Testis (tissue), 5 donors: ENCODE measurements at places on chromosomes 3 and 15.

- DNase-seq: no peak
These were observed 12.4 kb downstream of the ZNF710 start for GRCh38 chr15:90013503-90013937.

DNA sequence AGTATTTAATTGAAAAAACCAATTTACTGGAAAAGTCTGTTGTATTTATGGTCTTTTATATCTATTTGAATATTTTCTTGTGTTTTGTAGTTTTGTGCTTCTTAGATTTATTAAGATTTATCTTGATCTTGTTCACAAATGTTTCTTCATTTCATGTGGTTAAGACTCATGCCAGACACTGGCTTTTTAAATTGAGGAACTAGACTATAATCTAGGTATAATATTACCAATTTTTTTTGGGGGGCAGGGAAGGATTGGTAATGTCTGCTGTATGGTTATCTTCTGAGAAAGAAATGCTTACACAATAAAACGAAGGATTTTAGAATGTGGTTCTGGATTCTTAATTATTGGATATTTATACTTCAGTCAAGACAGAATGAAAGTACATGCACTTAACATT is 24.9 kb downstream of the AP4E1 start:
- no peak for DNase-seq

GRCh38 chr15:89023311-89023961 is 64.8 kb upstream of the ABHD2 start:
- no peak for DNase-seq

DNA sequence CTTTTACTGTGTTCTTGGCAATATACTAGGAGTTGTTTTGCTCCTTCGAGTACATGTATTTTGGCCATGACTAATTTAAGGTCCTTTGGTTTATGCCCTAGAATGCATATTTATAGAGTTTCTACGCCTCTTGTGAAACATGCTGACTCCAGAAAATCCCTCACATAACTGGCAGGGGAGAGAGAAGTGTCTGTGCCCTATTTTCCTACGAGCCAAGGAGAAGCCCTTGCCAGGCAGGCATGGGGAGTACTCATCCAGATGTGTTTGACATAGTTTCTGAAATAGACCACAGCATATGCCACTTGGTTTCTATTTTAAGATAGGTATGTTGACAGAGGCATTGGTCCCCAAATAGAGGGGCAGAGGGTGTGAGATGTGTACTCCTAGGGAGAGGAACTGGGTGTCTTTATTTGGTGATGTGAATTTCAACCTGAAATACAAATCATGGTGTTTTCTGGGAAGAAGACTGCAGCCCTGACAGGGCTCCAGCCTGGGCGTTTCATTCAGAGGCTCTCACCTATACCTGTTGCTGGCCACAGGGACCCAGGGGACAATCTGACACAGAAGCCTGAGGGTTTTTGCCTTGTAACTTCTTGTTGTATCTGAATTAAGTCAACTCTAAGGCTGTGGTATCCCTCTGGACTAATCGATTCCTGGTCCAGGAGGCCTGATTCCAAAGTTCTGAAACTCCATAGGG is 267.8 kb upstream of the C2CD4B start:
- DNase-seq: no peak

DNA sequence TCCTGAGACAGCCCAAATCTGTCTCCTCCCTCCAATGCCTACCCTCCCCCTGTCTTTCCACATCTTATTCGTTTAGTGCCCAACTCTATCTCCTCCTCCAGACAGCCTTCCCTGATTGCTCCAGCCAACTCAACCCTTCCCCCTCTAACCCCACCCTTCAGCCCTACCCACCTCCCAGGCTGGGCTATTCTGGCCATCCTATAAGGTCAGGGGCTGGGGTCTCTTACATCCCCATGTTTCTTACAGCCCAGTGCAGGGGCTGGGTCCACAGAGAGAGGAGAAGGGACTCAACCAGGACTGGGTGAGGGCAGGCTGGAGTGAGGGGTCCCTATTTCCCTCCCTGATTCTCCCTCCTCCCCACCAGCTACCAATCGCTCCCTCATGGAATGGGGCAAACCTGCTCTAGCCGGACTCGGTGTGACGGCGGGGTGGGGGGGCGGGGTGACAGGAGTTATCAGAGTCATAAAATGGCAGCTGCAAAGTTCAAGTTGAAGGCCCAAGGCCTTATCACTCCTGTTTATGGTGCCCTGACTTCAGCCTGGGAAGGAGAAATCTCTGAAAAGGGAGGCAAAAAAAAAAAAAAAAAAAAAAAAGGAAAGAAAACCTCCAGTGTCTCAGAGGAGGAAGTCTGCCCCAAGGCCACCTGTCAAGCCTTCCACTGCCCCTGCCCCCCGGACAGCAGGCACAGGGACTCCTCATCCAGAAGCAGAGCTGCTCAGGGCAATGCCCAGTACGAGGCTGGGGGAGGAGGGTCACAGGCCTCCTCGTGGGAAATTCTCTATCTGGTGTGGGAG is 2.1 kb downstream of the VIPR1 start:
- DNase-seq: no peak

DNA sequence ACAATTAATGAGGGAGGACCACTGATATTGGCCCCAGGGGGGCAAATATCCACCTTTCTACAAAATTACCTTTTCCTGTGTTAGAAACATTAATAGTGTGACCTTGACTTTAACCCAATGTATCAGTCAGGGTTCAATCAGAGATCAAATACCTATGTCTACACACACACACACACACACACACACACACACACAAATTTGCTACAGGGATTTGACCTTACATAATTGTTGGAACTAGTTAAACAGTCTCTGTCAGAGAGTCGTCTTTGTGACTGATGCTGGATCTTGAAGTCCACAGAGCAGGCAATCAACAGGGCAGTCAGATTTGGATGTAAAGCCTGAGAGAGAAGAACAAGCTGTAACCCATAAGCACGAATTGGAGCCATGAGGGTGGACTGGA is 32.5 kb downstream of the TM4SF4 start:
- DNase-seq: no peak

- DNase-seq: no peak
These were observed 29.8 kb upstream of the SLC25A36 start for GRCh38 chr3:140911822-140912221.

GRCh38 chr3:127222163-127222562 is 29.2 kb downstream of the PRR23E start:
- DNase-seq: no peak

DNA sequence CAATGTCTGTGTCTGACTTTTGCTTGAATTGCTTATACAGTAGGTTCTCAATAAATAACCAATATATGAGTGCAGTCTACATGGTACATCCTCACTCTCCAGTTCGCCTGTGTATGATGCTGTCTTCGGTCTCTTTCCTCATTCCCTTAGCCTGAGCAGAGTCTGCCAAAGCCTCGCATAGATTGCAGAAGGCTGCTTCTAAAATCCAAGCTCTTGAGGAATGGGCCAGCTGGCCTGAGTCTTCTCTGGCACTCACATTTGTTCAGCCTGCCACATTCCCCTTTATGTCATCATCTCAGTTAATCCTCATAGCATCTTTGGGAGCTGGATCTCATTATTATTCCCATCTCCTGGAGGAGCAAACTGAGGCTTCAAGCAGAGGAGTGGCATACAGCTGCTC is 27.2 kb upstream of the ADAMTS7 start:
- DNase-seq: no peak

- no peak for DNase-seq
These were observed 36.5 kb downstream of the ADAMTS9 start for GRCh38 chr3:64651303-64651702.

- no peak for DNase-seq
These were observed 33.7 kb downstream of the SUSD5 start for GRCh38 chr3:33184863-33185262.

DNA sequence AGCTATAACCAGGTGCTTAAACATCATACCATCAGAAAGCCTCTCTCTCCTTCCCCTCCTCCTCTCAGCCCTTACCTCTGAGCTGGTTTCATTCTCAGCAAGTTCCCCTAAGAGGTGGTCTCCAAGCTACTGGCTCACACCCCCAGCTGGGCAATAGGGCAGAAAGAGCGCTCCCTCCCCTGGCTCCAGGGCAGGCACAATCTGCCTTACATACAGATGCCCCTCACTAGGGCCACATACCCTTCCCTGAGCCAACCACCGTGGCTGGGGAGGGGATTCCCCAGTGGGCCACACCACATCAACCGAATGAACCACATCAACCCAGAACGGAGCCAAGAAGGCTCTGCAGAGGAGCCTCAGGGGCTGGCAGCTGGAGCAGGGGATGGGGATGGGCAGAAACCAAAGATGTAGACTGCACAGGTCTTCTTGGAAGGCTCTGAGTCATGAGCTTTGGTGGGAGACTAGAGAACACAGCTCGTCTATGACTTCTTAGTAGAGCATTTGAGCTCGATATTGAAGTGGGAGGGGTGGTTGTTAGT is 4.6 kb upstream of the FBLN2 start:
- no peak for DNase-seq

- DNase-seq: no peak
These were observed 957 bp downstream of the ADCY5 start for GRCh38 chr3:123447749-123448517.

DNA sequence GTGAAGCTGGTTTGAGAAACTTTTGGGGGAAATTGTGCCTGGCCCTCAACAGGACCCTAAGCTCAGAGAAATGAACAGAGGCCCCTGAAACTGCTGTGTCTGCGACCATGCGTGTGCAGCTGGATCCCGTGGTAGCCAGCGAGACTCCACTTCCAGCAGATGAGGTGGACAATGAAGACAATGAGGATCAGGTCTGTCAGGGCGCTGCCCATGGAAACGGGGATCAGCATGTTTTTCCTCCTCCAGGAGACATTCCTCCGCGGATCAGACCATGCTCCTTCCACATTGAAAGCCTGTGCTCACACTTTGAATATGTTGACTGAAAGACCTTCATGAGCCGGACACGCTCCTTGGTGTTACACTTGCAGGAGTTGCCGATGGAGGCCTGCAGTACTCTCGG is 1439.8 kb upstream of the ALCAM start:
- DNase-seq: no peak

DNA sequence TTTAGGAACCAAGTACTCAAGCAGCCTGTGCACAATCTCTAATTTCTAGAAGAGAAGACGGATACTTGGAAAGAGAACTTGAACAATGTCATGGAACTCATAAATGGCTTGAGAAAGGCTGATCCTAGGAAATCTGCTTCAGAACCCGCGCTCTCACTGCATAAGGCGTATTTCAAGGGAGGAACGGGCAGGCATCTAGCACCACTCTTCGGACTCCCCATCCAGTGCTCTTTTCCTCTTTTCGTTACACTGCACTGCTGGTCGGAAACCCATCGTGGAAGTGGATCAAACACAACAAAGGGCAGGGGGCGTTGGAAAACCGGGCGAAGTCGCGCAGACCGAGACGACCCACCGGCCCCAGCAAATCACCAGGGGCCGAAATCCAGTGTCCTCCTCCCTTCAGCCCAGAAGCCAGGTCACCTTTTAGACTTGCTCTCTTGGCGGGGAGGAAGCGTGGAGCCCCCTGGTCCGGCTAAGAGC is 539 bp upstream of the TLNRD1 start:
- no peak for DNase-seq

GRCh38 chr3:38054499-38055001 is 15.5 kb downstream of the DLEC1 start:
- no peak for DNase-seq

DNA sequence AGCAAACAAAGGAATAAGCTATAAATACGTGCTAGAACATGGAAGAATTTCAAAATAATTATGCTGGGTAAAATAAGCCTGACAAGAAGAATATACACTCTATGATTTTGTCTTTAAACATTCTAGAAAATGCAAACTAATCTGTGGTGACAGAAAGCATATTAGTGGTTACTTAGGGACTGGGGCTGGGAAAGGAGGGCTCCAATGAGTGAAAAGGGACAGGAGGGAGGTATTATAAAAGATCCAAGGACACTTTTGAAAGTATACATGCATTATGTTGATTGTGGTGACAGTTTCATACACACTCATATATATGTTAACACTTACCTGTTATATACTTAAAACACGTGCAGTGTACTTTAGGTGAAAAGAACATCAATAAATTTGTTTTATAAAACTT is 23.0 kb downstream of the MYH15 start:
- no peak for DNase-seq

- DNase-seq: no peak
These were observed 425.6 kb upstream of the NECTIN3 start for GRCh38 chr3:110646055-110646454.

DNA sequence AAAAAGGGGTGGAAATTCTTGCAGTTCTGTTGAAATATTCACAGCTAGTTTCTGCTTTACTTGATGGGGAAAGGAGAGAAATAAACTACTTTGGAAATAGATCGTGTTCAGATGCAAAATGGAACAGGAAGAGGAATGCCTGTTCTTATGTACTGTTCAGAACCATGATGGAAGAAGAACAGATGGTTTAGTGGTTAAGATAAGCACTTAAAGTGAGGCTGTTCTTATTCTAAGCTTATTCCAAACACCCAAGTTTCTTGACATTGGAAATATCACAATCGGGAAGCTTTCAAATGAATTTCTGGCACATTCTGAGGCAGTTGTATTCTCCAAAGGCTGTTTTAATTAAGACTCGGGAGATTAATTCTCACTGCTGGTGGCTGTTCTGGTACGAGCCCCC is 228.5 kb downstream of the LSAMP start:
- DNase-seq: no peak

- no peak for DNase-seq
These were observed 30.7 kb downstream of the DENND4A start for GRCh38 chr15:65761210-65761926.

- no peak for DNase-seq
These were observed 96.7 kb downstream of the DHX30 start for GRCh38 chr3:47899495-47900108.

- DNase-seq: peak; percentile 70
These were observed 443 bp upstream of the NR2F2 start for GRCh38 chr15:96330064-96330449.

DNA sequence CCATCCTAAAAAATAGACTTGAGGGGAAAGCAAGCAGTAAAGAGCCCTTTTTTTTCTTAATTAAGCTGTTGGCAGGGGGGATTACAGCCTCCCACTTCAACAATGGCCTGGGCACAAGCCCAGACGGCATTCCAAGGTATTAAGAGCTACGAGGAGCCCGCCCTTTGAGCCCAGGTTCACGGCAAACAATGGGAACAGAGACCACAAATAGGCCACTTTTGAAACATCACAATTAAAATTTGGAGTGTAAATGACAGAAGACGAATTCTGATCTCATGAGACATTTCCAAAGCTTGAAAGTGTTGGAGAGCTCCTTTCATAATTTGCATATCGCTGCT is 8.9 kb downstream of the CHSY1 start:
- DNase-seq: no peak

GRCh38 chr15:88470625-88471372 is 3.3 kb downstream of the MRPS11 start:
- no peak for DNase-seq

DNA sequence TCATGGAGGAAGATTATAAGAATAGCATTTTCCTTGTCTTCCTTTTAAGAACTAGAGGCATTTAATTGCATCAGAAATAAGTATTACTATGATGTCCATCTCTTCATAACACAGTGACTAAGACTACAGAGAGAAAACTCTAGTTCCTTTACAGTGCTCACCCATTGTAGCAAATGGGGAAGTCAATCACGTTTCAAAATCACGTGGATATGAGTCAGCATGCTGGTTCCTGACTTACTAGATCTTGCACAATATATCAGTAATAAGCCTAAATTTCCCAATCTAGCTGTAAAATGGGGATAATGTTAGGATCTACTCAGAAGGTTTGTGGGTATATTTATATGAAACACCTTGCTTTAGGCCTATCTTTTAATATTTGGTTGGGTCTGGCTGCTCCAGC is 254.8 kb upstream of the EOMES start:
- no peak for DNase-seq

- DNase-seq: peak; percentile 73
These were observed at the start of gene DIS3L for GRCh38 chr15:66293419-66294156. DIS3L (plus strand) TSS chr15:66293568; CDS start chr15:66293597, 29 bp downstream.

GRCh38 chr3:50089609-50089945 is 858 bp downstream of the RBM5 start:
- peak; percentile 36 for DNase-seq

GRCh38 chr3:193890016-193890897 is 245.7 kb upstream of the HES1 start:
- DNase-seq: no peak
